Activated naive CD4-positive, alpha-beta T cell treated with anti-CD3 and anti-CD28 coated beads for 36 hours (primary cell): ENCODE measurements at places on chromosomes 7 and 10. TPM values are rescaled to one million over a fixed set of nuclear protein-coding genes. Genes with fewer than 3 reads are reported as not detected.

Gene CDHR1
- total RNA-seq = 0.37 TPM

Gene GATA3
- total RNA-seq = 3.7 TPM

Gene AGAP5
- 7.8 TPM for total RNA-seq

Gene HOXA9
- total RNA-seq = not detected

Gene HOXA1
- 0.24 TPM for total RNA-seq

Gene HPSE2
- total RNA-seq = not detected

Gene TFR2
- total RNA-seq = 4.2 TPM
